Daoy (cell line): ENCODE measurements at places on chromosomes 4 and X. TPM values are rescaled to one million over a fixed set of nuclear protein-coding genes. Genes with fewer than 3 reads are reported as not detected.

The SLC9B1 gene
- total RNA-seq = not detected in 2 replicates

The LINC00632 gene
- total RNA-seq = 0.06 and 0.17 TPM in 2 replicates

The ZAR1 gene
- 0.11 TPM in 1 of 2 replicates, not detected in the other for total RNA-seq

The MMRN1 gene
- not detected in 2 replicates for total RNA-seq
